ENCODE measurements at places on chromosomes 11 and 22. TPM values are rescaled to one million over a fixed set of nuclear protein-coding genes. Genes with fewer than 3 reads are reported as not detected.

The RAB38 gene
- 7.3 TPM for total RNA-seq

The OAF gene
- 45.5 TPM for total RNA-seq

The MRPL21 gene
- 84.3 TPM for total RNA-seq

The CCDC157 gene
- 13.1 TPM for total RNA-seq

The NOX4 gene
- total RNA-seq = 11.2 TPM

The FHIP1B gene
- 34.0 TPM for total RNA-seq
